ENCODE measurements at places on chromosomes 3 and 15.

DNA sequence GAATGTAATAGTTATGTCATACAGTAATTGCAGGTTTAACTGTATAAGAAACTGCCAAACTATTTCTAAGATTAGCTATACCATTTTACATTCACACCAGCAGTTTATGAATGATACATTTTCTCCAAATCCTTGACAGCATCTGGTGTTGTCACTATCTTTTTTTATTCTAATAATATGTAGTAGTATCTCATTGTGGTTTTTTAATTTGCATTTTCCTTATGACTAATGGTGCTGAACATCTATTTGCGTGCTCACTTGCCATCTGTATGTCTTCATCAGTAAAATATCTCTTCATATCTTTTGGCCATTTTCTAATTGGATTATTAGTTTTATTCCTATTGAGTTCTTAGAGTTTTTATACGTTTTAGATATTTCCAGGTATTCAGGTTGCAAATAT lies 994.0 kb upstream of the SEMA6D start:
- DNase-seq, result no peak

- no peak for DNase-seq
These were observed 67.9 kb upstream of the CHL1 start for GRCh38 chr3:128515-129172.

- DNase-seq, result no peak
These were observed 64.4 kb upstream of the SKOR1 start for GRCh38 chr15:67760901-67761300.

GRCh38 chr3:22392859-22393258 lies 641.8 kb upstream of the ZNF385D start:
- DNase-seq, result no peak

DNA sequence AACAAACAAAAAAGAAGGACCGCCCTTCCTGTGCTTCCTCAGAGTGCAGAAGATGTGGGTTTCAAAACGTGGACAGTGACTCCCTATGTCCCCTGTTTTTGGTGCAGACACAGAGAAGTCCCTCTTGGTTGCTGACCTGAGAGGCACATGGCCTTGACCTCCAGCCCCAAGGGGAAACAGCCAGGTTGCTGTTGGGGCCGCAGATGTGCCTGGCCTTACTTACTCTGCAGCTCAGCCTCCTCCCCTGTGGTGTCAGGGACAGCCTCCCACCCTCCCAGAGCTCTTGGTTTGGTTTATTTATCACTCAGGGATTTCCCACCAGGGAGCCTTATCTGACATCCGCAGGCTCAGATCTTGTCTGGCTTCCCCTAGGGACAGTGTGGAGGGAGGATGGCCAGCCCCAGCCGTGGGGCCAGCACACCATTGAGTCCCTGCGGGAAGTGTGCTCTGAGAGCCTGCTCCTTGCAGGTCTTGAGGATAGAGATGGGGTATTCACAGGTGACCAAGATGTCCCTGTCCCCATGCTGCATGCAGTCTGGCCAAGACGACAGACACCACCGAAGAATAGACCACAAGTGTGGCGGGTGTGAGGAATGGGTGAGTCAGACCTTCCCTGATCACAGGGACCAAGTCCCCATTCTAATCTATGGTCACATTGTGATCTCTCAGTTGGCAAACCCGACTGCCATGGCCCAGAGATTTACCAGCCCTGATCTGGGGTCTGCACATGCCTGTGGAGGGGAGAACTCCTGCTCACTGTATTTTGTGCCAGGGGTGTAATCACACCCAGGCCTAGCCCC lies 134.3 kb upstream of the ABHD17C start:
- DNase-seq, result no peak

GRCh38 chr15:43932907-43933306 lies 106.1 kb downstream of the WDR76 start:
- no peak for DNase-seq

GRCh38 chr3:172364374-172365027 lies 83.8 kb downstream of the GHSR start:
- DNase-seq, result no peak

- DNase-seq, result no peak
These were observed 44.5 kb downstream of the OXSM start for GRCh38 chr3:25834346-25834745.

- no peak for DNase-seq
These were observed 3.4 kb downstream of the PHLDB2 start for GRCh38 chr3:111862415-111862814.

- DNase-seq, result peak; percentile 57
These were observed 114.6 kb downstream of the NFKBIZ start for GRCh38 chr3:101963902-101964362.

DNA sequence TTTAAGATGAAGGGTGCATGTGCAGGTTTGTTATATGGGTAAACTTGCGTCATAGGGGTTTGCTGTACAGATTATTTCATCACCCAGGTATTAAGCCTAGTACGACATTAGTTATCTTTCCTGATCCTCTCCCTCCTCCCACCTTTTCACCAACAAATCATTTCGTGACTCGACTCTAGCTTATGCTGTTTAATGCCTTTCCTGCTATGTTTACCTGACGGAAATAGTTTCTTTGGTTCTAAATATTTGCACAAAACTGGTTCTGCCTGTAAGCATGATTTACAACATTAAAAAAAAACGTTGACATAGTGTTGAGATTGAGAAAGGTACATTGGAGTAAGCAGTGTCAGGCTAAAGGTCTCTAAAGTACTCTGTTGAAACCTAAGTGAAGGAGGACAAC lies 2.4 kb downstream of the GNL3 start:
- DNase-seq, result no peak

DNA sequence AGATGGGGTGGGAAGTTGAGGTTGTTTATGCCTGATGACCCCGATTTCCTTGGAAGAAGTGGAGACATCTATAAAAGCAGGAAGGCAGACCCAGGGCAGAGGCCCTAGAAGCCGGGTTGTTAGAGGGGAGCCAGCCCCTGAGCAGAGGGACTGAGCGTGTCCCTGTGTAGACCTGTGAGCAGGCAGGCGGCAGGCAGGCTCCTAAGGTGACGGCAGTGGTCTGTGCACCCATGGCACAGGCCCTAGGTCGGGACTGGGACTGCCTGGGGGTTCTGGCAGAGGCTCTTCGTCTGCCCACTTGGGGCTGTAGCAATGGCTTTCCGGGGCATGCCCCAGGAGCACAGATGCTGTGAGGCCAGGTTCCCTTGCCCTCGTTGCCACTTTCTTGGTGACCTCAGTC lies 9.9 kb downstream of the SEMA4B start:
- no peak for DNase-seq

Measured in A172 (cell line).